T-cell (primary cell): ENCODE measurements at places on chromosomes 2 and 18.

DNA sequence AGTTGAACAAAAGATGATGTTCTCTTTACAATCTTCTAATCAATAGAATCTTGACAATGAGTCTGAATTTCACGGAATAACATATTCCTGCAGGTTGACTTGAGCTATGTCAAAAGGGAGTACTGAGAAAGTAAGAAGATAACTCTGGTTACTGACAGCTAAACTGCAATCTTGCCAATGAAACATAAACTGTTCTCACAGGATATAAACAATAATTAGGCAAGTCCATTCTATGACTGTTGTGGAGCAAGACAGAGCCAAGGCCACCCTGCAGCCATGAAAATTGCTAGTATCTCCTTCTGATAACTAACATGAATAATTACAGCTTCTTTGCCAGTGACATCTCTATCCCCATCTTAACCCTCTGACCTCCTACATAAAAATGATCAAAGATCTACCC lies 6.3 kb upstream of the RPRD1A start:
- no peak for DNase-seq

GRCh38 chr2:159118115-159118858 lies 149.8 kb downstream of the TANC1 start:
- peak; percentile 43 for DNase-seq

GRCh38 chr2:65278531-65278981 lies 50.9 kb downstream of the ACTR2 start:
- DNase-seq, result no peak

- no peak for DNase-seq
Observed at GRCh38 chr2:634636-635388, 42.4 kb downstream of the TMEM18 start.

DNA sequence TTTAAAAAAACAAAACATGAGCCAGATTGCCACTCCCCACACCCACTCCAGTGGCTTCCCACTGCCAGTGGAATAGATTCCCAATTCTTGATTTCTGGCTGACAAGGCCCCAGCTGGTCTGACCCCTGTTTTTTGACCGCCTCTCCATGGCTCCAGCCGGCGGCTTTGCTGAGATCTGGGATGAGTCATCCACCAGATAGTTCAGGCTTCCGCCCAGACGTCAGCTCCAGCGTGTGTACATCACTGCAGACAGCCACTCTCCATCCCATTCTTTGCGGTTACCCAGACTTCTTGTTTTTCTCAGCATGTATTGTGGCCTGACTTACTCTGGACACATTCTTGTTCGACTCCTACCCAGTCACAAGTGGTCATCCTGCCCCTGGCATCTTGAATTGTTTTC lies 227.9 kb downstream of the GBX2 start:
- DNase-seq, result no peak

- no peak for DNase-seq
Observed at GRCh38 chr2:8582191-8582590, 99.7 kb upstream of the ID2 start.

DNA sequence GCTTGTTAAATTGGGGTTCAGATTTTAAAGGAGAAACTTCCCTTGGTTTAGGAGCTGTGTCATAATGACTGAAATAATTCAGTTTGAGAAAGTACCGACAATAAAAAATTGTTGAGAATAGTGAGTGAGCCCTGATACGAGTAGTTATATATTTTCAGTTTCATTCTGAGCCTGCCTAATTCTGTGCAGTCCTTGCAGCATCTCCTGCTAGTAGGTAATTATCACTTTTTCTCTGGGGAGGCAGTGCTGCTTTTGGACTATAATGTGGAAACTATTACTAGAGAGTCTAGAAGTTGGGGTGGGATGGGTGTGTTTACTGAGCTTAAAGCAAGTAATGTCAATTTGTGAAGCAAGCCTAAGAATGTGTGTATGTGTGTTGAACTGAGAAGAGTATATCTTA lies 21.7 kb downstream of the ZNF638 start:
- no peak for DNase-seq

- DNase-seq, result no peak
Observed at GRCh38 chr2:84965827-84966226, 5.1 kb upstream of the KCMF1 start.
